ENCODE measurements at places on chromosomes 7 and 10.

DNA sequence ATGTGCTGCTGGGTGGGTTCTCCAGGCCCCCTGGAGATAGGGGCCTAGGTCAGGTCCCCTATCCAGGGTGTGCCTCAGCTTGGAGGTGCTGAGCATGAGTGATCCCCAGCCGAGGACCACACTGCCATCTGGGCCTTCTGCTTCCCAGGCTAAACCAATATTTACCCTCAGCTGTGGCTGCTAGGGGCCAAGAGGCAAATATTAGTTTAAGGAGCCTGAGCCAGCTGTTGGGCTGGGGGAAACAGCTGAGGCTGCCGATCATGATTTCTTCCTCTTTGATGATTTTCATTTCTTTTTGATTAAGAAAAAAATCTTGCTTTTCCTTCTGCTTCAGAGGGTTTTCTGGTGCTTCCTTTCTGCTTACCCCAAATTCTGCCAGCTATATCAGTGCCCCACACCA lies 83.4 kb downstream of the NEURL1 start:
- DNase-seq = no peak

DNA sequence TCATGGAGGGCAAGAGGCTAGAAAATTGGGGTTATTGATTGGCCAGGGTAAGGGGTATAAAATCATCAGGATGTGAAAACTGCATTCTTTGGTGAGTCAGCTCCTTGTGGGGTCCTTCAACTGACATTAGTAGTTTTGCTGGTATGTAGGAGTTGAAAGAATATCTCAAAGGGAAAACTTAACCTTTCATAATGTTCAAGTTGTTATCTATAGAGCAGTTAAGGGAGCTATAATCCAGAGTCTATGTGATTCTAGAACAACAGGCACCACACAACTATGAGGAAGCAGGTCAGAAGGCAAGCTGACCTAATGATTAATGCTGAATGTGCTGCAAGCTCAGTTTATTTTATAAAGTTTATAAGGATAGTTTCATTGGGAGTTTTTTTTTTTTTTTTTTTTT lies 13.7 kb downstream of the PRPS1L1 start:
- DNase-seq = no peak

GRCh38 chr10:88280518-88280917 lies 302.6 kb downstream of the RNLS start:
- no peak for DNase-seq

DNA sequence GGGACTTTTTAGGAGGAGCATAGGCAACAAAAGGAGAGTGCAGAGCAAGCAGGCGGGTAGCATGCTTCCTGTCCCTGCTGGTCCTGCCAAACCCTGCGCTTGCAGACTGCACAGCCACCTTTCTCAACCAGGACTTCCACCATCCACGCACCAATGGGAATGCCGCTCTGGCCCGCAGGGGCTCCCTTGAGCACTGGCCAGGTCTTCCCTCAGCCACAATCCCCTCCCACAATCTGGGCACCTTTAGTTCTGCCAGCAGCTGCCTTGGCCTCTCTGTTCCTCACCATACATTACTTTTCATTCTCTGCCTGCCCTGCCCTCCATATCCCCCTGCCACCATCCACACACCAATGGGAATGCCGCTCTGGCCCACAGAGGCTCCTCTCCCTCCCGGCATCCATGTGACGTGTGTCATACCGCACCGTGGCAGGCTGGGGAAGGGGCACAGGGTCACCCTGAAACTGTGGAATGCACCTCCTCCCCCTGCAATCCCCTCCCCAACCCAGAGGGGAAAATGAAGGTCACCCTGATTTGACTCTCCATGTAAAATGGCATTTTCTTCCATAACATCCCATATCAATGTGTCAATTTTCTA lies 97.3 kb upstream of the MACROH2A2 start:
- no peak for DNase-seq

GRCh38 chr7:156820445-156821063 lies 72.4 kb downstream of the LMBR1 start:
- DNase-seq = no peak

DNA sequence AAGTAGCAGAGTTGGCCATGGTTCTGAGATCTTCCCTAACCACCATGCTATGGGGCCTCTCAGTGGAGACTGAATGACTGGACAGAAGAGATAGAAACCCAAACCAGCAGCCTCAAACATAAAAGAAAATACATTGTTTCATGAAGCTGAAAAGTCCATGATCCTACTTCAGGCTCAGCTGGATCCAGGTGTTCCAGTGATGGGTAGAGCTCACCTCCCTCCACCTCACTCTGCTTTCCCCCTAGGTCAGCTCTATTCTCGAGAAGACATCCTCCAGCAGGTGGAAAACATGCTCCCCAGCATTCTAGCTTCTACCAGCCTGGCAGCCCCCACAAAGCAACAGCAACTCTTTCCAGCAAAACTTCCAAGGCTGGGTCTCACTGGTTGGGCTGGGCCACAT lies 132.1 kb downstream of the OAT start:
- no peak for DNase-seq

DNA sequence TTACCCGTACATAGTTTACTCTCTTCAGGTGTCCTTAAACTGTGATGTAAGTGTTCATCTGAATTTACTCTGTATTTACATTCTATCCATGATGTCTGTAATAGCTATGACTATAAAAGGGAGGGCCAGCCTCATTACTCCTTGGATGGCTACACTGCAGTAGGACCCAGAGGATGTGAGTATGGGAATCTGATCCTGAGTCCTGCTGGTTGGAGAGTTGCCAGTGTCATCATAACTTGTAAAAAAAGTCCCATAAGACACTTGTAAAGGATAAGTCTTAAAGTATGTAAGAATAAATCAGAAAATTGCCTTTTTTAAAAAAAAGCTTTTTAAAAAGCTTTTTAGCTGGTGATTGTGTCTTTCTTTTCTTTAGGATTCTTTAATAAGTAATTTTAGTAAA lies 95.4 kb downstream of the PPP1R9A start:
- no peak for DNase-seq

- no peak for DNase-seq
These were observed 144.0 kb downstream of the PLPP4 start for GRCh38 chr10:120600871-120601649.

All from GOT3 (cell line).